ENCODE measurements at places on chromosomes 1 and 21.
A peak's percentile ranks its signal among the peaks of the same experiment; 100 is the strongest.

GRCh38 chr1:209370241-209370995, 213.1 kb upstream of the CAMK1G start:
- no peak for DNase-seq

GRCh38 chr1:48581270-48581669, 109.3 kb upstream of the SPATA6 start:
- DNase-seq, result no peak

DNA sequence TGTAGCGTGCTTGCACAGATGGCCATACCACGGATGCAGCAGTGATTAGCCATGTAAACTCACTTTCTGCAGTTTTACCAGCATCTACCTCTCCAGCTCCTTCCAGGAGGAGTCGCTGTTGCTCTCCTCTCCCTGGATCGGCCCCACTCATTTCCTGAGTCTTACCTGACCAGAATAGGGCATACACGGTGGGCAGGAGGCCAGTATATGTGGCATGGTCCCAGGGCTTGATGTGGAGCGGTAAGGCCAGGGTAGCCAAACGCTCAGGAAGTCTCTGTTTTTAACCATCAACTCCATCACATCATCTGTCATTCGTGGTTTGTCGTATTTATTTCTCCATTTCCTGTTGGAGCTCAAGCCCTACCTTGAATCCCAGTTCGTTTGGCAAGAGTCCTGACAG, 163.4 kb upstream of the USP24 start:
- no peak for DNase-seq

DNA sequence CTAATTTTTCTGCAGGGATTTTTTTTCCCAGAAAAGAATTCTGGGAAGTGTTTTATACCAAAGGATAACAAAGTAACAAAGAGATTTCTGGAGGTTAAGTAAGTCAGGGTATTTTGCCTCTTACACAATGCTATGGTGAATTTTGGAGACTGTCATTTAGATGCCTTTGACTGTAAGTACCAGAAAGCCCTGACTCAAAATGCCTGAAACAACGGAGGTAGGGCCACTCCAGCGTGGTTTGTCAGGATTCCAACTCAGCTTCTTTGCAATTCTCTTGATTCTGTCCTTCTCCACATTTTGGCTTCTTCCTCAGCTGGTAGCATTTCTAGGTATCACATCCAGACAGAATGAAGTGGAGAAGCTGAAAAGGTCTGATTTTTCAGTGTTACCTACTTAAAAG, 106.5 kb downstream of the UCHL5 start:
- DNase-seq, result no peak

DNA sequence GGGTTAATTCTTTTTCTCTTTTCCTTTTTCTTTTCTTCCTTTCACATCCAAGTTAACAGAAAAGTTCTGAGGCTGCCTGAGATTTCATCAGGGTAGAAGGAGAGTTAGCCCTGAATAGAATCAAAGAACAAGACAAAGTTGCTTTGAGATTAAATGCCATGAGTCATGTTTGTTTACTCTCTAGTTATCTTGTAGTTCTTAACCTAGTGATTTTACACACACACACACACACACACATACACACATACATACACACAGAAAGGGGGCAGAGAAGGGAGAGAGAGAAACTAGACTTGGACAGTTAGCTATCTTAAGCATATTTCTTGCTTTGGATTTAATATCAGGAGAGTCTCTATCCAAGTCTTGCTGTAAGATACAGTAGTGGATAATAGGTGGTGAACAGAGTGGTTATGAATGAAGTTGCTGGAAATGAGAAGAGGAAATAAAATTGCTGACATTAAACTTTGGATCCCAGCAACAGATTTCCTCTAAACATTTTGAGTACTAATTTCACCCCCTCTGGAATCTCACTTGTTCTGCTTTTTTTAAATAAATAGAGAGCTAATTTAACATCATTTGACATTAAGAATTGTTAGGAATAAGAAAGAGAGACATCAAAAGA, 19.9 kb downstream of the PLA2G4A start:
- no peak for DNase-seq

DNA sequence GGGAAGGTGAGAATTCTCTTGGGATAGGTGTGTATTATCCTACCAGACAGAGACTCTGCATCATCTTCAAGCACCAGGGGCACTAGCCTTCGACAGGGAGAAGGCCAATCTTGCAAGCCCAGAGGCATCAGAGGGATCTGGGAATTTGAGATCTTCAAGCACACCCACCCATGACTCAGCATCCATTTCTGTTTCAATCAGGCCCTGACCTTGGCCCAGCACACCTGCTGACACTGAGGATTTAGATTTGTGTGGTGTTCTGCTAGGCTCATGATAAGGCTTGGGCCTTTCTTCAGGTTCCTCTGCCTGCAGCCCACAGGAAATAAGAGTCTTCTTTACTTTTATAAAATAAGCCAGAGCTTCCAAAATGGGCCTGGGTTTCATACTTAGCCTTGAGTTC, 6.6 kb upstream of the PCP4 start:
- DNase-seq, result no peak

DNA sequence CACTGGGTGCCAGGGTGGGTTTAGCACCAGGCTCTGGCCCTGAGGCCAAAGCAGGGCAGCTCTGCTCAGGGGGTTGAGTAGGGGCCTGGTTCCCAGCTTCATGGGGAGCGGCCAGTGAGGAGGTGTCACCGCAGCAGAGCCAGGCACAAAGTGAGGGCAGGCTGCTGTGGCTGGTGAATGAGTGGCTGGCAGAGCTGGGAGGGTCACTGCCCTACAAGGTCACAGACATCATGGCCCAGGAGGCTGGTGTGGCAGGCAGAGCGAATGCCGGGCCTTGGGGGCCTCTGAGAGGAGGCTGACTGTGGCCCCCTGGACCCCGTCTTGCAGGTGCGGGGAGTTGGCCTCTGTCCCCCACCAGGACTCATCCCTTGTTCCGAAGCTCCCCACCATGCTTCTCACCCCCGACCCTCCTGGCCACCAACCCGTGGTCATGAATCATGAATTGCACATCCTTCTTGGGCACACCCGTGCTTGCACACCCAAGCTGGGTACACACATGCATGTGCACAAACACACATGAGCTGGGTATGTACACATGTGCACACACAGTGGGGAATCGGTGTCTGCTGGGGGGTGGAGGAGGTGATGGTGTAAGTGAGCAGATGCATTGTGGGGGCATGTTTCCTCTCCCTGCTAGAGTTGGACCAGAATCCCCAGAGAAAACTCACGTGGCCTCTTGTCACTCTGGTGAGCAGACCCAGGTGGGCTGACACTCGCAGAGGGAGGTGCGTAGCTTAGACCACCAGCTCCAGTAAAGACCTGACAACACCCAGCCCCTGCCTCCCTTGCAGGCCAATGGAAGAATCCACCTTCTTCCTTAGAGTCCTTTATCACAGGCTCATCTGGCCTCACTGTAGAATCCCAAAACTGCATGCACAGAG, 4.8 kb upstream of the GNB1 start:
- DNase-seq, result no peak

- no peak for DNase-seq
Measured at GRCh38 chr1:229117664-229118300, 153.1 kb upstream of the RAB4A start.

DNA sequence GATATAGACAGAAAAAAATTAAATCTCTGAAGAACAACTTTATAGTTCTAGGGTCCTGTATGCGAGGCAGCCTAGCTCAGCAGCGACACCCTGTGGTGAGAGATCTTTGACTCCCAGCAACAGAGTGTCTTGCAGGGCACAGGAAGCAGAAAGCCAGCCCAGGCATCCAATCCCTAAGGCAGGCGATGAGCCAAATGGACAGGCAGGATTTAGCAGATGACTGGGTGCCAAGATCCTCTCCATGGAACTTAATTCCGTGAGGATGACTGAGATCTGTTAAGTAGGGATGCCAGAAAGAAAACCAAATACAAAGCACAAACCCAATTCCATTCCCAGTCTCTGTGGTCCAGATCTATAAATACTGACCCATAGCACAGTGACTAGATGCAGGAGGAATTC, 38.8 kb downstream of the HLCS start:
- peak; percentile 52 for DNase-seq

- no peak for DNase-seq
Measured at GRCh38 chr1:207983044-207983635, 72.2 kb upstream of the CD34 start.

DNA sequence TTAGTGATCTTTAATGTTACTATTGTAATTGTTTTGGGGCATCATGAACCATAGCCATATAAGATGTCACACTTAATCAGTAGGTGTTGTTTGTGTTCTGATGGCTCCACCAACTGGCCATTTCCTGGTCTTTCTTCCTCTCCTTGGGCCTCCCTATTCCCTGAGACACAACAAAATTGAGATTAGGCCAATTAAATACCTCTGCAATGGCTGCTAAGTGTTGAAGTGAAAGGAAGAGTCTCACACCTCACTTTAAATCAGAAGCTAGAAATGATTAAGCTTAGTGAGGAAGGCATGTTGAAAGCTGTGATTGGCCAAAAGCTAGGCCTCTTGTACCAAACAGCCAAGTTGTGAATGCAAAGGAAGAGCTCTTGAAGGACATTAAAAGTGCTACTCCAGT, 30.7 kb downstream of the PPP2R5A start:
- DNase-seq, result no peak

Measured in immature natural killer cell (primary cell).